ENCODE measurements at places on chromosomes 3 and 15.

DNA sequence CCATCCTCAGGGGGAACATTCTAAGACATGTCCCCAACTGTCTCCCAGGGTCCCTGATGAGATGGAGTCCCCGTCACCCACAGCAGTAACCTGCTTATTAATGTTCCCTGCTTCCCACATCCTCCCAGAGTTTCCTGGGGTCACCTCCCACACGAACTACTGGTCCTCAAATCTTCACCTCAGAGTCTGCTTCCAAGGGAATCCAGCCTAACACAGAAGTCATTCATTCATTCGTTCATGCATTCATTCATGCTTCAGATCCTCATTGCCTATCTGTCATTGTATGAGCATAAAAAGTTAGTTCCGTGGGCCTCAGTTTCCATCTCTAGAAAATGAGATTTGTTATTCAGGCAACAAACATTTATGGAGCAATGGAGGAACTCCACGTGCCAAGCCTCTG lies 516.2 kb downstream of the SHQ1 start:
- DNase-seq = no peak

- no peak for DNase-seq
Observed at GRCh38 chr3:9119331-9119730, 130.1 kb downstream of the SRGAP3 start.

GRCh38 chr3:23709987-23710386 lies 95.8 kb upstream of the UBE2E1 start:
- DNase-seq = no peak

DNA sequence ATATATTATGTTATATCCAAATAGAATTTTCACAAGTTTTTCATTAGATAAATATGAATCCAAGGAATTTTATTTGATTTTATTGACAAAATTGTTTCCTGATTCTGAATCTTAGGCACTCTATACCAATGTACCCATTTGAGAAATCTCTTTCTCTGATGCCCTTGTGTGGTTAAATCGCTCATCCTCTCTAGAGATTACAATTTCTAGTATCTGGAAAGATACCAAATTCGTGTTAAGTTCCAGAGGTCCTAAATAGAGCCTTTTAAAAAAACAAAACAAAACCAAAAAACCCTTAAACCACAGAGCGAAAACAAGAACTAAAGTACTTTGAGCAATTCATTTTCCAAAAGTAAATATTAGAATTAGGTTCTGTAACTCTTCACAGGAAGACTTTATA lies 20.0 kb downstream of the SATB1 start:
- DNase-seq = no peak

DNA sequence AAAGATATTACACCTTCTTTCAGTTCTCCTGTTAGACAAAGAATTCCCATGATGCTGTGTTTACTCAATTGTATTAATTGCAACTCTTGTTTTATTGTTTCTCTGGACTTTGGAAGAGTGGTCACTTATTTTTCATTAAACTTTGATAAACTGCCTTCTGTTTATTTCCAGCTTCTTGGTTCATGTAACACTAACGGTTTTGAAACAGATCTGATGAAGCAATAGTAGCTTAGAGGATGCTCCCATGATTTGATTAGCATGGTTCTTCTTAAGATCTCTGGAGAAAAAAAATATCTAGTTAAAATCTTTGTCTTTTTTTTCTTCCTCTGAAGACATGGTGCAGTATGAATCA lies 90.1 kb downstream of the FNDC3B start:
- no peak for DNase-seq

DNA sequence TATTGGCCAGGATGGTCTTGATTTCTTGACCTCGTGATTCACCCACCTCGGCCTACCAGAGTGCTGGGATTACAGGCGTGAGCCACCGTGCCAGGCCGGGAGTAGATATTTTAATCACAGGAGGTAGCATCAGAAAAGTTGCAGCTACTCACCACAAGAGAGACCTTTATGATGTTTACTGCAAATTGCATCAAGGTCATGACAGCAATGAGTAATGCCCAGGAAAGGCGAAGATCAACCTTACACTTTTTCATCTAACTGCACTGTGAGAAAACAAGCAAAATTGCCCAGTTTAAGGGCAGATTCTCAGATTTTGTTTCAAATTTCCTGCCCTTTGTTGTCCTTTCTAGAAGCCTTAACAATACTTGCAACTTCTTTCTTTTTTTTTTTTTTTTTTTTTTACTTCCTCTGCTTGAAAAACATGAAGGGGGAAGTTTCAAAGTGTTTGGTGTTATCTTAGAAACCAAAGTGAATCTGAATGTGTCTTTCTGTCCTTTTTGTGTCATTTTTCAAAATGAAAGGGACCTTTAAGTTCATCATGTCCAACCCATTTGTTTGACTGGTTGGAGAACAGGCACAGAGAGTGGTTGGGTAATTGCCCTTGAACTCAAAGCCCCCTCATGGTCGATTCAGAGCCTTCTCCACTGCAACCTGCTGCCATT lies 25.0 kb downstream of the TGFBR2 start:
- peak; percentile 67 for DNase-seq

- no peak for DNase-seq
Observed at GRCh38 chr15:98812716-98813446, 164.5 kb downstream of the IGF1R start.

DNA sequence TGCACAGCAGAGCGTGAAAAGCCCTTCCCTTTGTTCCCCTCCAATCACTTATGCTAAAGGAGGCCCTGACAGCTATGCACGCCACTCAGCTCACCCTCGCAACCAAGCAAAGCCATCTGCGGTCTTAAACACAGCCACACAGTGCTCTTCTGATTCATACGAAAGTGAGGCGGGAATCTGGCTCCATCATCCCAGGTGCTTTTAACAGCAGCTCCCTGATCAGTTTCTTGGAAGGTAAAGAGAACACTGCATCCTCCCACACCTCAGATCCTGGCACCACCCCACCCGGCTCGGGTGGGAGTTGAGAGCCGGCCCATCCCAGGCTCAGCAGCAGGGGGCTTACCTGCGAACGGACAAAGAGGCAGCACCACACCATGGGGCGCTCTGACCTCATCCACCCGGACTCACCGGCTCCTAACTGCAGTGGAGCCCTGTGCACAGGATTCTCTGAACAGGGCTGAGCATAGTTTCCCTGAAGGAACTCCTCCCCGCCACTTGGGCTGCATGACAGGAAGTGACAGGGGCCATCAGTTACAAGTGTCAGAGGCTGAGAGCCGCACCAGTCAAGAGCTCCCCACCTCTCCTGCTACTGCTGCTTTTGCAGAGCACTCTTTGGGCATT lies 114.3 kb upstream of the ARHGEF3 start:
- DNase-seq = peak; percentile 70

- DNase-seq = no peak
Observed at GRCh38 chr15:59304034-59304795, 68.5 kb downstream of the MYO1E start.

DNA sequence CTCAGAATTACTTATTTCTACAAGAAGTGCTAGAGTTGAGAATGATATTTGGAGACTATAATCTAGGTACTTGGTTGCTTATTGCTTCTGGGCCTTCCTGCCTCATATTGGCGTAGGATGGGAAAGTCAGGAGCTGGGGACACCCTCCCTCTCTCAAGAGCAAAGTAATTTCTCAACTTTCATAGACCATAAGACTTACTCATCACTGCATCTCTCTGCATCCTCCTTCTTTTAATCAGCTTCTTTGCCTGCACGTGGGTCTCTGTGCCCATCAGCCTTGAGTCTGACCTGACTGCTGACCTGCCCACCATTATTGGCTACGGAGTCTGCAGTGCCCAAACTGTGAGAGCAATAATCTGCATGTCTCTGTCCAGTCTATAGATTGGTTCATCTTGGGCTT lies 27.3 kb upstream of the XIRP1 start:
- no peak for DNase-seq

DNA sequence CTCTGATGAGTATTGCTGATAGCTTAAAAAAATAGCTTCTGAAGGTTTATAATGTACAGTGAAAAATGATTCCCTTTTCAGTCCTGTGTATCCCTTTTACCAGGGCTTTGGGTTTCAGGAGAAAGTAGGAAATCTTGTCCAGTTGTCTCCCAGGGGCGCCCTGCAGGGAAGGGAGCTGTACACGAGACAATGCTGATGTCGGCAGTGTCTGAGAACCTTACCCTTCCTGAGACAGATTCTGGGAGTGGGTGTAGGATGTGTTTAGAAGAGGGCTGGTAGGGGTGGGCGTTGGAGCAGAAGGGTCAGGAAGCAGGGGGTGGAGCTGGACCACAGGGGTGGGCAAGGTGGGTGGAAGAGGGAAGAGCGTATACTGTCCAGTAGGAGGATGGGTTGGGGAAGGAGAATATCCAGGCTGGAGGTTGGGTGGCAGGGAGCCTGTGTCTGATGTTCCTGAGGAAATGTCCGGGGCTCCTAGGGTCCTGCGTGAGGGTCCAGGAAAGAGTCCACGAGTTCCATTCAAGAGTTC lies 5.6 kb downstream of the THPO start:
- no peak for DNase-seq

DNA sequence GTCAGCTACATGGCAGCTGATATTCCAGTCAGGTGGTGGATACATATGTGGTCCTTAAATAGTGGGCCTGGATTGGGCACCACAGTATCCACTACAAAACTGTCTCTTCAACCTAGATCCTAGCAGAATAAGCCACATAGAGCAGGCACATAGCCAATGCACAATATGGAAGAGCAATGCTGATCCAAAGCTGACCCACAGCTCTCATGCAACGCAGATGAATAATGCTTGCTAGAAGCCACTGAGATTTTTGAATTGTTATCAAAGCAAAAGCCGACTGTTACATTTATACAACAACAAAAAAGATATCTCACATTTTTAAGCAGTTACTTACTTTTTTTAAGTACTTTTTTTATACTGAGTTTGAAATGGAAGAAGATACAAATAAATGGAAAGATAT lies 11.2 kb downstream of the CNTN3 start:
- no peak for DNase-seq

- no peak for DNase-seq
Observed at GRCh38 chr3:51657234-51657633, 13.8 kb upstream of the TEX264 start.

GRCh38 chr3:25648925-25649830 lies 15.5 kb downstream of the TOP2B start:
- no peak for DNase-seq

GRCh38 chr3:61464518-61465140 lies 96.7 kb upstream of the PTPRG start:
- no peak for DNase-seq

GRCh38 chr15:89781055-89781454 lies 4.9 kb downstream of the MESP2 start:
- DNase-seq = no peak

DNA sequence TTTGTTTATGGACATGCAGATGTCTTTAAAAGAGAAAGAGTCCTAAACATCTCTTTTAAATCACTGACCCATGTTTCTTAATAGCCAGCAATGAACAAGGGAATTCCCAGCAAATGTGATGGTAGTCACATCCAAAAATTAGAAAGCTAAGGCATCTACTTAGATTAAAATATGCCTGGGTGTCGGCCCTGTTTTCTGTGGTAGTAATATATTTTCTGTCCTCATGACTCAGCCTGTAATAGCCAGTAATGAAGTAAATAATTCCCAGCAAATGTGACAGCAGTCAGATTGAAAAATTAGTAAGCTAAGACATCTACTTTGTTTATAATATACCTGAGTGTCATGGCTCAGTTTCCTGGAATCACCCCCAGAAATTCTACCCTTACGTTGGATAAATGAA lies 60.6 kb upstream of the MYRIP start:
- no peak for DNase-seq

DNA sequence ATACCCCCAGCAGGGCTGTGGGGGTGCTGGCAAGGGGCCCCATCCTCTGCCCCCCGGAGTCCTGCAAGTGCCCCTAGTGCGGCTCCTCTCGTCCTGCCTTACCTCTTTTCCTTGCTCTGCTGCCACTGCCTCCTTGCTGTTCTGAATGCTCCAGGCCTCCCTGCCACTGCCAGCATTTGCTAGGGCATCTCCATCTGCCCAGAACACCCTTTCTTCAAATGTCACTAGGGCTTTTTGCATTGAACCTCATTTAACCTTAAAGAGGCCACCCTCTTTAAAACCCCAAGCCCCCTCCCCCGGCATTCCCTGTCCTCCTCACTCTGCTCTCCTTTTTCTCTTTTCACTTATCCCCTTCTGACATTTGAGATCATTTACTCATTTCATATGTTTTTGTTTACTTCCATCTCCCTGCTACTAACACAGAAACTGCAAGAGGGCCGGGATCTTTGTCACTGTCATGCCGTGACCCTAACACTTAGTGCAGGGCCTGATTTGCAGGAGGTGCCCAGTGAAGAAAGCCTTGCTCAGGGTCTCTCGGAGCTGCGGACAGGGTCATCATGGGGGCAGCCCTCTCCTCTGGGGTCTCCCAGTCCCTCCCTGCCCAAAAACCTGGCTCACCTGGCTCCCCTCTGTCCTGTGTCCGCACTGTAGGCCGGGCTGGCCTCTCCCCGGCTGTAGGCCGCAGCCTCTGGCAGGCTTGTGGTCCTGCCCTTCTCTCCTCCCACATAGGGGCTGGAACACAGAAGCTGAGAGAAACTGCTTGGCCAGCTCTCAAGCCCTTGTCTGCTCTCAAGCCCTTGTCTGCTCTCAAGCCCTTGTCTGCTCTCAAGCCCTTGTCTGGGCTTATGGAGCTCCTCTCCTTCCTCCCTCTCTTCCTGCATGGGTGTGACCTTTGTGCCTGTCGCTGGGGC lies at the start of gene ACOX2:
TSS of gene ACOX2 (minus strand) at position 690 of the 911 bp plus-strand sequence. CDS start 2,084 bp downstream, outside the sequence.
- DNase-seq = no peak

- no peak for DNase-seq
Observed at GRCh38 chr3:3586843-3587646, 212.2 kb upstream of the LRRN1 start.

GRCh38 chr3:70085613-70086012 lies 86.1 kb downstream of the SAMMSON start:
- no peak for DNase-seq

GRCh38 chr3:157409516-157409915 lies 27.1 kb upstream of the PTX3 start:
- DNase-seq = no peak

DNA sequence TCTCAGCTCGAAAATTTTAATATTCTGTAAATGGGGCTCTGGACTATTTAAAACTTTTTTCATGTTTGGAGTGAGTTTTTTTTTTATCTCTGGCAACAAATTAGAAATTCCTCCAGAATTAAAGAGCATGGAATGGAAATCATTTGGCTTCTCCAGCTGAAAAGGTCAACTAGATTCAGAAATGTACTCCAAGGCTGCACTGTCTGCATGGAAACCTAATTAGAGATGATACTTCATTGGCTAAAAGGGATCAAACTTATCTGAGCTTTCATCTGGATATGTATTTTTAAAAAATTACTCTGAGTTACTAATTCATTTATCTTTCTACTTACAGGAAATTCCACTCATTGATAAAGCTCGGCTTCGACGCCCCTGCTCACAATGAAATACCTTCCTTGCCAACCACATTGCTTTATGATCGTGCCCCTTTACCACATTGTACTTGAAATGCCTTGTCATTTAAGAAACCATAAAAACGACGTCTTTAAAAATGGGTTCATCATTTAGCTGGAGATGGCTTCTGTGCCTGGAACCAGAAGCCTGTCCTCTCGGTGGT lies 285.5 kb upstream of the ICE2 start:
- no peak for DNase-seq
